ENCODE measurements at places on chromosomes 2 and 18. TPM values are rescaled to one million over a fixed set of nuclear protein-coding genes. Genes with fewer than 3 reads are reported as not detected.

The HAAO gene
- total RNA-seq: 126 TPM

GRCh38 chr2:74146929-74147726 is 584 bp downstream of the BOLA3 start:
- no peak for DNase-seq

DNA sequence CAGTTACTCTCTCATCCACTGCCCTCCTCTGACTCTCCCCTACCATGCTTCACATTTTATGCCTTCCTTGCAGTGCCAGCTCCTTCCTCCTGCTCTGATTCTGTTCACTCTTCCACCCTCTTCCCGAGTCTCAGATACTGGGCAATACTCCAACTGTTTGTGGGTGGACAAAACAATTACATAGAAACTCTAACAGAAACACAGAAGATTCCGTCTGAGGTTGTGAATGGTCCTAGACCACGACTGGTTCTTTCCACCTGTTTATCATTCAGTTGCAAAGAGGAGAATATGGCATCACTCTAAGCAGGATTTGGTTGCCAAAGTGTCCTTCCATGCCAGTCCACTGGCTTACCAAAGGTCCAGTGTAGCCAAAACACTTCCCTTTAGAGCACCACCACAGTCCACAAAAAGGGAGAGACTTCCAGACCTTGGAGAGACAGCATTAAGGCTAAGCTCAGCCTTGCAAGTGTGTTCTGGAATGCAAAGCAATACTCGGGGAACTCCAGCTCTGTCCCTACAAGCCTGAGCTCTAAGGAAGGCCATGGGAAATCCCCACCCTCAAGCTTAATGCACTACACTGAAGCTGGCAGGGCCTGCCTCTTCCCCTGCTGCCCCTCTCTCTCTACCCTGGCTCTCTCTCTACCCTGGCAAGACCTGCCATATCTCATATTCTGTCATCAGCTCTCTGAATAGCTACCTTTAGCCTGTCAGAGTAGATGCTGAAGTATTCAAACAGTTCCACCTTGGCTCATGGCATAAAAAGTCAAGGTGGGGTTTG is 33.6 kb upstream of the RND3 start:
- DNase-seq: no peak

- DNase-seq: no peak
These were observed 70.6 kb downstream of the OTX1 start for GRCh38 chr2:63121055-63121834.

GRCh38 chr2:128237081-128237534 is 81.6 kb downstream of the HS6ST1 start:
- DNase-seq: no peak

DNA sequence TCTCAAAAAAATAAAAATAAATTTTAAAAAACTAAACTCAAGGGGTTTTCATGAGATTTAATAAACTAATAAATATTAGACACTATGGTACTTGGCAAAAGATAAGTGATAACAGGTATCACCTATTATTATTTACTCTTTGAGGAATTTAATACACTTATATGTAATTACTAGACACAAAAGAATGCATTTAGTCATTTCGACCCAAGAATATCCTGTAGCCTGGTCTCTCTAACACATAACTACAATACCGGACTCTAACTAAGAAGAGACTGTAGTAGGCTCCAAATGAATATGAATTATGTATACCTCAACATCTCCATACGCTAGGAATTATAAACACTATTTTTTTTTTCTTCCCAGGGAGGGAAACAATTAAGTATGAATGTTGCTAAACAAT is 850.7 kb downstream of the CPS1 start:
- no peak for DNase-seq

DNA sequence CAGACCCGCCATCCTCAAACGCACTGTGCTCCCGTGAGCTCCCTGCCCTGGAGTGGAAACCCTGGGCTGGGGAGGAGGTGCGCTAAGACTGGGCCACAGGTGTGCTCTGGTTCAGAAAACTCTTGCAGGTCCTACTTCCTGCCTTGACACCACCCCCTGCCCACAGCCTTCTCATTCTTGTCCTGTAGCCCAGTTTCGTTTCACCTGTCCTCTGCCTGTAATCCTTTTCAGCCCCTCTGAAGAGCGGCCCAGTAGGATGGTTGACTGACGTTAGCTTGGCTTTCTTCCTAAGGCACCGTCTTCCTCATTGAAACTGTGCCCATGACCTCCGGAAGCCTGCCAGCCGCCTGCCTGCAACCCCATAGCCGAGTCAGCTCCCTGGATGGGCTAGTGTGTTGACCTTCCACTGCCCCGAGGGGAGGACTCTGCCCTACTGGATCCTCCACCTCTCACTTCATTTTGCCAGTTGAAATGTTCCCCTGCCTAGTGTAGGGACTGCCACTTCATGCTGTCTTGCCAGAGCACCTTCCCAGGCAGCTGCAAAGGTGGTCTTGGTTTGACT is 116.9 kb downstream of the AGAP1 start:
- no peak for DNase-seq

- no peak for DNase-seq
These were observed 46.4 kb upstream of the BZW1 start for GRCh38 chr2:200765139-200765951.

GRCh38 chr2:222213049-222213448 is 85.7 kb downstream of the PAX3 start:
- DNase-seq: no peak

The HMSD gene
- not detected for total RNA-seq

The LAMA1 gene
- 0.67 TPM for total RNA-seq

GRCh38 chr2:190553254-190553653 is 18.7 kb upstream of the NEMP2 start:
- no peak for DNase-seq

Measured in liver (tissue), 10 donors.